ENCODE measurements at places on chromosomes 4 and X. TPM values are rescaled to one million over a fixed set of nuclear protein-coding genes. Genes with fewer than 3 reads are reported as not detected.

The MAGEC3 gene
- not detected for total RNA-seq

The MAGEA6 gene
- not detected for total RNA-seq

The TRIML2 gene
- total RNA-seq: not detected

The RHOXF1 gene
- not detected for total RNA-seq

The FAM53A gene
- total RNA-seq: 3.6 TPM

The RNF128 gene
- total RNA-seq: 51.8 TPM

The IQCM gene
- total RNA-seq: not detected

The AKAP4 gene
- total RNA-seq: not detected

The GPR50 gene
- total RNA-seq: not detected

The ATP8A1 gene
- 1.2 TPM for total RNA-seq
